ENCODE measurements at places on chromosomes 13 and 19.
A peak's percentile ranks its signal among the peaks of the same experiment; 100 is the strongest.

DNA sequence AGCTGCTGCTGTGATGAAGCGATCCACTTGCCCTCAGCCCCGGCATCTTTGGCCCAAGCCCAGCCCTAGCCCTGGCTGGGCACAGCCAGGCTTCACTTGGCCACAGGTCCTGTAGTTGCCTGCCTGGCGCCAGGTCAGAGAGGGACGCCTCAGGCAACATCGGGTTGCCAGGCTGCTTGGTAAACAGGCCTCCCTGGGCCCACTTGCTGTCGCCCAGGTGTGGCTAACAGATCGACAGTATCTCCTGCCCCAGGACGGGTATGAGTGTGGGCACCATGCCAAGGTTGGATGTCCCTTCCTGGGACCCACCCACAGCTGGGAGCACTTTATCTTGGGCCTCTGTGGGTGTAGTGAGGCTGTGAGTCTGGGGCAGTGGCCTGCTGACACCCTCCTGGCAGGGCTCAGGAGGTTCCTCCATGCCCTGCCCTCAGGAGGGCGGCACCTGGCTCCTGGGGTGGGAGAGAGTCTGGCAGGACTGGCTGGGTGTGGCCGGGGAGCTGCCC is 27.8 kb downstream of the CARM1 start:
- no peak for DNase-seq

DNA sequence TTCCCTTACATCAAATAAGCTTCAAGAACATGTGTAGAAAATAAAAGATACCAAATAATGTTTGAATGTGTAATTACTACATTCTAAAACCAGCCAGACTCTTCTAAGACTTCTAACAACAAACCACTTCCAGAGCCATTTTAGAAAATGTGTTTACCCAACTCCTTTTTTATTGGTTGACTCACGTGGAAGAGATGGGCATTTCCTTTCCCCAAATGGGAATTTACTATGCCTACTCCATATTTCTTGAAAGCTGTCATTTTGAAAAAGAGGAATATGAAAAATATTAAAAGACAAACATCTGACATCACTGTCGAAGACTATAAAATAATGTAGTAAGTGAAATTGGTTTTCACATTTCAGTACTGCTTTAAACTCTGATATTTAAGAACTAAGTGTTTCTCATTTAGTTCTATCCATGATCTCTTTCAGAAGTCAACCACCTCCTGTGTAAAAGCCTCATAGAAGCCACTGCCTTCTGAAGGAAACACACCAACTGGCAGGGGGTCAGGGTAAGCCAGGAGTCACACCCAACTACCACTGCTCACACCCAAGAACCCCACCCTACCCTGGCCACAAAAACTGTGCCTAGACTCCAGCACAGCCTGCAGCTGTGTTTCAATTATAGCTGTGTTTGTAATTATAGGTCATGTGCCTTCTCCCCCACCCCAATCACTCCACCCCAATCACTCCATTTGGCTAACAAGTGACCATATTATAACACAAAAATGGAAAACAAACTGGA is 86.8 kb downstream of the UBL3 start:
- no peak for DNase-seq

DNA sequence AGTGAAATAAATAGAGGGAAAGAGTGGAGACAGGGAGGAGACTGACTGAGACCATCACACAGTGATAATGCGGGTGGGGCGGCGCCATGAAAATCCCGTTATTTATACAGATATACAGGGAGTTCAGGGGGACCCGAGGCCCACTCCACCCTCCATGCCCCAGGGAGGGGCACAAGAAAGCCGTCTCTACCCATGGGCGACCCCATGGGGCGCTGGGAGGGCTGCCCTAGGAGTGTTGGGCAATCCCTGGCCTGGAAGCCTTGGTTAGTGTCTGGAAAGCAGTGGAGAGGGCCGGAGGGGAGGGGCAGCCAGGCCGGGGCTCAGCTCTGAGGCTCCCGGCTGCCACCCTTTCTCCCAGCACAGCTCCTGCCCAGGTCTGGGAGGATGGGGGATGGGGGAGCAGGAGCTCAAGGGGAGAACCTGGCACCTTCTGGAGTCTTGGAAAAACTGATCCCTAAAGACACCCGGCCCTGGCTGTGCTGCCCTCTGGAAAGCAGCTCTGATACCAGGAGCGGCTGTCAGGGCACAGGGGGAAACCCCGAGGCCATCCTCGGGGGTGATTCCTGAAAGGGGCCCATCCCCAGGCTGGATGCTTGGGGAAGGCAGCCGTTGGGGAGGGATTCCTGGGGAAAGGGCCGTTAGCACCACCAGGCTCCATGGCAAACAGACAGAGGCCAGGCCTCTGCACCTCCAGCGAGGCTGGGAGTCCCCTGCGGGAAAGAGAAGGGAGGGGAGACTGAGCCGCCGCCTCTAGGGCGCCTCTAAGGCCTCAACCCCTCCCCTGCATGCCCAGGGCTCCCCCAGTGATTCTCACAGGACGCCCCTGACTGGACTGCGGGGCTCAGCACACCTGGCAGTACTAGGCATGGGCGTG is 3.0 kb upstream of the PRKD2 start:
- DNase-seq: no peak

DNA sequence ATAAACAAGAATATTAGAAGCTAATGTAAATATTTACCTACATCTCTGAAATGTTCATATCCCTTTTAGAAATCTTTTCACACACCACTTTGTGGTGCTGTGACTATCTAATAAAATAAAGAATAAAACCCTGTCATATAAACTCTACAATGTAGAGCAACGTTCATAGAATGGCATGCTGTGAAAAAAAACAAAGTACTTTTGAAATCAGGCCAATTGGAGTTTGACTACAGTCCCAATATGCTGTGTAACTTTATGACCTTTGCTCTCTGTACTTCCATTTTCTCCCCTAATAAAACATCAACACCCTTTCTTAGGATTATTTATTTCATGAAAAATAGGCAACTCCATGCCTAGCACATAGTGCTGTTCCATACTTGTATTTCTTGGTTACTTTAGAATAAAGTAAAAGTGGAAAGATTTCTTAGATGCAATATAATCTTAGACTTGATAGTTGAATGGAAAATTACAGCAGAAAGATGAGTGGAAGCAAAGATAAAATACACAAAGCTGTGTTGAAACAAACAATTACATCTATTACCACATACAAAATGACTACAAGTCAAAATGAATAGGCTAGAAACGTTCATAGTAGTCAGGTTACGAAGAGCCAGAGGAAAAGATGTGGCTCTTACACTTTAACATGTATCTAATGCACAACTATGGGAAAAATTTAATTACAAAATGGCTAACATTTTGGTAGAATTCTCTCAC is 613.2 kb upstream of the SLITRK5 start:
- DNase-seq: no peak

DNA sequence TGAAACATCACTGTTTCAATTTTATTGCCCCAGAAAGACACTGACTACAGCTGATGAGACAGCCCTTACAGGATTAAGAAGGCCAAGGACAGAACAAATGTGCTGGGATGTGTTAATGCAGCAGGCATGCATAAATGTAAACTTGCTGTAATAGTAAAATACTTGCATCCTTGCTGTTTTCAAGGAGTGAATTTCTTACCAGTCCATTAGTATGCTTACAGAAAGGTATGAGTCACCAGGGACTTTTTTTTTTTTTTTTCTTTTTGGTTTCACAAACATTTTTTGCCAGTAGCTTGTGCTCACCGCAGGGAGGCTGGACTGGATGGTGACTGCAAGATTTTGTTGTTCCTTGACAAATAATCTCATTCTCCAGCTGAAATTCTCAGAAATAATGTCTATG is 55.1 kb downstream of the GPR180 start:
- DNase-seq: no peak

DNA sequence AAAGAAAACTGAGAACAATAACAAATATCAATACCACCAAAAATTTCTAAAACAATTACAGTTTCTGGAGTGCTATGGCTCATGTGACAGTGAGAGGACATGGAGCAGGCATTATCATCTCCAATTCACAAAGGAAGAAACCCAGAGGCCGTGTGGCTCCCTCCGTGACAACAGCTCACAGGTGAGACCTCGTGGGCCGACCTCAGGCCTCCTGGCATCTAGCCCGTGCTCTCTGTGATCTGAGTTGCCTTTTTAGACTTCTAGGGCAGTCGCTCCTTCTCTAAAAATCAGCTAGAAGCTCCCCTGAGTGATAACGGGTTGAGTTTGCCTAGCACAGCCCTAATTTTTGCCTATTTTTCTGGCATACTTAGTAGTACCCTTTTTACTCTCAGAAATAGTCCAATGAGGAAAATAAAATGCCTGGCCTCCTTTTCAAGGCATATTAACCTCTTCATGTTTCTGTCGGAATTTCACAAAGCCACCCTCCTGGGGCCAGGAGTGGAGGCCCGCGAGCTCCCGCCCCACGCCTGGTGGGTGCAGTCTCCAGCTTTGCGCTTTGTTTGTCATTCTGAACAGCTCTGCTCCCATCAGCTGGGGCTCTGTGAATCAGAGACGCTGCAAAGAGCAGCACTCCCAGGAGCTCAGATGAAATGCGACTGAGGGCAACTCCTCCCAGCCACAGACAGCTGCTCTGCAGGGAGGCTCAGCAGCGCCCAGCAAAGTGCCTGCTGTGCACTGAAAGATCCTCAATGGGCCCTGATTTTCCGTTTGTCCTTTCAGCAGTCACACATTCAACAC is 292.5 kb downstream of the UQCRFS1 start:
- DNase-seq: peak; percentile 53

GRCh38 chr13:47480951-47481350 is 520.1 kb downstream of the SUCLA2 start:
- no peak for DNase-seq

DNA sequence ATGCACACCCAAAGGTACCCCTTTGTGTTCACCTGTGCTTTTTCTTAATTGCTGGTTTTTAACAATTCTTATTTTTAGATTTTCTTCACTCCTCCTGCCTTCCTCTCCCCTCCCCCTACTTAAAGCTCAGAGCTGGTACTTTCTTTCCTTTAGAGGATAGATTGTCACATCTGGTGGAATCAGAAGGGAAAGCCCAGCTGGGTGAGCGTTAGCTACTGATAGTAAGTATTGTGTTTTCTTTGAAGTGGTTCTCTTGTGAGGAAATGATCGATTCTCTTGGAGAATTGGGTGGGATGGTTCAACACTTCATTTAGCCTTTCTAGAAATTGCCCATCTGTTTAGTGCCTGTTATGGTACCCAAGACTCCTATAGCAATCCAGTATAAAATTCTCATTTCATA is 84.8 kb downstream of the FLT1 start:
- DNase-seq: no peak

- DNase-seq: no peak
Observed at GRCh38 chr13:112934078-112934477, 34.9 kb upstream of the MCF2L start.

- no peak for DNase-seq
Observed at GRCh38 chr13:27104606-27105005, 67.0 kb downstream of the USP12 start.

DNA sequence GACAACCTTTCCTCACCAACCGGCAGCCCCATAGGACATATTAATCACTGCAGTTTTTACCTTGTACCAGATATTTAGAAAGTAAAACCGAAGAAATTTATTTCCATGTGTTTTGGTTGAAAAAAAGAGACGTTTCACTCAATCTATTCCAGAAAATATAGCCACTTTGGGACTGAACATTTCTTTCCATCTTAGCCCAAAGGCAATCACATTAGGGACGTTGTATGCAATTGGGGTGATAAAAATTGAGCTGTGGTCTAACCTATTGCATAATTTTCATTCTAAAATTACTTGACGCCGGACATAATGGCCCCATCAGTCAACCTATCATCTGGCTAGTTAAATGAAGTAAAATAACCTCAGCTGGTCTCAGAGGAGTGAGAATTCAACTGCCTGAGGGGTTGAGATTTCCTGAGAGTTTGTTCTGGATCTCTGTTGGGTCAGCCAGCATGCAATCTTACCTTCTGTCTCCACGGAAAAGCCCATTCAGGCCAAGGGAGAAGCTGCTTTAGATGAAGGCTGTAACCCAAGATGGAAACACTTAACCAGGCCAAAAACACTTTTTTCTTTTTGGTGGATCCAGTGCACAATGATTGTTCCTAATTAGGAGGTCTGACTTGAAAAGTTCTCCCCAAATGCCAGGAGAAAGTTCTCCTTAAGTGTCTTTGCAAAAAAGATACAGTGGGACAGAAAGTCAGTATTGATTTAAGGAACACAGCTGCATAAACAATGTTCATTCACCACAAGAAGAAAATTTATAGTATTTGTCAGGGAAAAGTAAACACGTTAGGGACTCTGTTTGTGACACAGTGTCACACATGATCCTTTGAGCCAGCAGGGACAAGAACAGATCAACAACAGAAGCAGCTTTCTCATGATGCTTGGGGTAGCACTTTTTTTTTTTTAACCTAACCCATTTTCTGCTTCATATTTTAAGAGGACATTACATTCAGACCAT is 34.1 kb downstream of the DLEU7 start:
- no peak for DNase-seq

- peak; percentile 82 for DNase-seq
Observed at GRCh38 chr19:46863818-46864629, 3.2 kb downstream of the ARHGAP35 start.

DNA sequence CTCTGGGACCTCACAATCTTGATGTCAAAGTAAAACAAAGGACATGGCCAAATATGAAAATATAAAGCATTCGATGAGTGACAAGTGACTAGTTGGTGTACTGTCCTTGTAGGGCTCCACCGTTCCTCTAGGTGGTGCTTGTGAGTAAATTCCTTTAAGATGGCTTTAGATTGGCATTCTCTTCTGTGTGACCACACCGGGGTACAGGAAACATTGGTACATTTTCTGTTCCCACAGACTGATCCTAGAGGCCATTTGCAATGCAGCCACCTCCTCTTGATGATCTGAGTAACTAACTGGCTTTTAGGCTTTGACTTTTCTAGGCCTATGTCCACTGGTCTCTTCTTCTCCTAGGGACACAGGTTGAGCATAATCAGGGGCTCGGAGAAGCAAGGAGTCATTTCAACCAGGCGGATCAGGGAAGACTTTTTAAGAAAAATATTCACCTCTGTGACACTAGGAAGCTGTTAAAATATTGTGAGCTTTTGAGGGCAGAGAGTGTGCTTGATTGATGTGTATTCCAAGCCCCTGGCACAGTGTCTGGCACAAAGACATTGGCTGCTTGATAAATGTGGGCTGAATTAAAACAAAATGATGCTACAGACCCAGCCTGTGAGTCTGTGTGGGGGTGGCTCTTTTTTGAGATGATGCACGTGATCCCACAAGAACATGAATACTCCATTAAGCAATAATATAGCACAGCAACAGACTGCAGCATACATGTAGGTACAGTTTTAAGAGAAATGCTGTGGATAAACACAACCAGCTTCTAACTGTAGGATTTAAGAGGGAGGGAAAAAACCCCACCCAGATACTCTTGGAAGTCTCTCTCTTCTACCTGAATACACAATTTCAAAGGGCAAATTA is 21.0 kb downstream of the EPSTI1 start:
- DNase-seq: peak; percentile 71

- no peak for DNase-seq
Observed at GRCh38 chr13:48316826-48317510, 13.4 kb downstream of the RB1 start.

Measured in neural progenitor cell (in vitro differentiated cells).